ENCODE measurements at places on chromosomes 12 and 14.

DNA sequence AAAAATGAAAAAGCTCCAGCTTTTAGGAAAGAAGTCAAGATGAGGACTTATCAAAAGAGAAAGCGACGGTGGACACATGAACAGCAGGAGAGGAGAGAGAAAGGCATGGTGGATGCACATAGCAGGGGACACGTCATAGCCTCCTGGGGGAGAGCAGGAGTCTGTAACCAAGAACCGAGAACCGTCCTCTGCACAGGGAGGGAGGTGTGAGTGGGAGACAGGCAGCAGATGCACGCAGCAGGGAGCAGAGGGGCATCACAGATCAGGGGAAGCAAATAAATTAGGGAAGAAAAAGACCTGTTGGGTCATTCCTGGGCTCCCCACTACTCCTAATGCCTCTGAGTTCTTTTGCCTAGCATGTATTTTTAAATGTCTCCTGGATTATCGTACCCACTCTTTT is 138.1 kb upstream of the RMST start:
- DNase-seq: no peak

GRCh38 chr12:9731393-9731792 is 1.5 kb downstream of the CLECL1 start:
- DNase-seq: no peak

DNA sequence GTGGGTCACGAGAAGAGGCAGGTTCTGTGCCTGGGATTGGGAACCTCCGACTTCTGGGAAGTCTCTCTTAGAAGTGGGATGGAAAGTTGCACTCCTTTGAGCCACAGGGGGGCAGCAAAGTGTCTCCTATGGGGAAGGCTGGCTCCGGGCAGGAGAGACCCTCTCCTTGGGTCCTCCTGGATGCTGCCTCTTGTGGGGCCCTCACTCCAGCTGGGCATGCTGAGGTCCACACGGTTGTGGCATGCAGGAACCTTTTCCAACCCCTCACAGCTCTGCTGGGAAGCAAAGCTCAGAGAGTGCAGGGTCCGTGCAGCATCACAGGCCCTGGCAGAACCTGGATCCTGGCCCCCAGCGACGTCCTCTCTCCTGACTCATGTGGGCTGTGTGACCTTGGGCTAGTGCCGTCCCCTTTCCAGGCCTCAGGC is 17.4 kb downstream of the SDSL start:
- peak; percentile 58 for DNase-seq

- no peak for DNase-seq
Measured at GRCh38 chr12:89655841-89656240, 52.8 kb downstream of the ATP2B1 start.

GRCh38 chr14:92323011-92323915 is at the start of gene SLC24A4:
Gene SLC24A4 (plus strand): TSS chr14:92323165. CDS start chr14:92323831, 666 bp downstream.
- peak; percentile 51 for DNase-seq

- DNase-seq: no peak
Measured at GRCh38 chr12:5971194-5971850, 26.3 kb upstream of the ANO2 start.

- no peak for DNase-seq
Measured at GRCh38 chr12:114690267-114691135, 6.5 kb upstream of the TBX3 start.

- DNase-seq: no peak
Measured at GRCh38 chr12:3697311-3697870, 55.5 kb downstream of the CRACR2A start.

DNA sequence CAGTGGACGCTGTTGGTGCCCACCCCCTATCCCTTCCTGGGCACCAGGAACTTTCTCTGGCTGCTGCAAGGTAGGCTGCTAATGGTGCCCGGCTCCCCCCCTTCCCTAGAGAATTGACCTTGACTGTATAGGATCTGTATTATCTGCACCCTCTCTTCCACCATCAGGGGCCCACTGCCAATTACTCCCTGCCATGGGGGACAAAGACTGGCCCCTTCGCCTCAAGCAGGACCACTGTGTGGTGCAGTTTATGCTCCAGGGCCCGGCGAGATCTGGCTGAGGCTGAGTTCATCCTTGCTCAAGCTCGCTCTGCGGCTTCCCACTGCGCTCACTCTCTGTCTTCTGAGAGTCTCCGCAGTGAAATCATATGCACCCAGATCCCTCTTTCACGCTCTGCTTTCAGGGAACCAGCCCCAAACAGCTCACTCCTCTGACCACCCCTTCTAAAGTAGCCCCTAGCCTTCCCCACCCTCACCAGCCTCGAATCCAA is 95.2 kb downstream of the LGMN start:
- no peak for DNase-seq

GRCh38 chr14:43308421-43309110 is 1198.5 kb downstream of the FSCB start:
- no peak for DNase-seq

DNA sequence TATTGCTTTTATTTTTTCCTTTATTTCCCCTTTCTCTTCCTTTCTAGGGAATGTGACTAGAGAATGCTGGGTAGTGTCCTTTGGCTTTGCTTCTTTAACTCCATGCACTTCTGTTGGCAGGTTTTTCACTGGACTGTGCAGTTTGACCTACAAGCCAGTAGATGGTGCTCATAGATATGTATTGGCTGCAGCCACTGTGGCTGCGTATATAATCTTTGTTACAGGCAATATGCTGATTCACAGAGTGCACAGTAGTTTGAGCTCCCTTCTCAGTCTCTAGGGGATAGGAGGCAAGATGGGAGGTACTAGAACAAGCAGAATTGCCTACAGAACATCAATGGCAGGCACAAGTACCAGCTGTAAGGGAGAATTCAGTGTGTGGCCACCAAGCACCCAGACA is 503.5 kb downstream of the LRFN5 start:
- peak; percentile 36 for DNase-seq

- no peak for DNase-seq
Measured at GRCh38 chr12:95739561-95740313, 50.8 kb downstream of the NTN4 start.

DNA sequence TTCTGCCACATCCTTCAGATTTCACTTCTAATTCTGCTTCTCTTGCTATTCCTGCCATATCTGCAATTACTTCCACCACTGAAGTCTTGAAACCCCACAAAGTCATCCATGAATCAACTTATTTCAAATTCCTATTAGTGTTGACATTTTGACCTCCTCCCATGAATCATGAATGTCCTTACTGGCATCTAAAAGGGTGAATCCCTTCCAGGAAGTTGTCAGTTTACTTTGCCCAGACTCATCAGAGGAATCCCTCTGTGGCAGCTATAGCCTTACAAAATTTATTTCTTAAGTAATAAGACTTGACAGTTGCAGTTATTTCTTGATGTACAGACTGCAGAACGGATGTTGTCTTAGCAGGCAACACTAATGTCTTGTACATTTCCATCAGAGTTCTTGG is 162.9 kb downstream of the PCNX1 start:
- DNase-seq: no peak

DNA sequence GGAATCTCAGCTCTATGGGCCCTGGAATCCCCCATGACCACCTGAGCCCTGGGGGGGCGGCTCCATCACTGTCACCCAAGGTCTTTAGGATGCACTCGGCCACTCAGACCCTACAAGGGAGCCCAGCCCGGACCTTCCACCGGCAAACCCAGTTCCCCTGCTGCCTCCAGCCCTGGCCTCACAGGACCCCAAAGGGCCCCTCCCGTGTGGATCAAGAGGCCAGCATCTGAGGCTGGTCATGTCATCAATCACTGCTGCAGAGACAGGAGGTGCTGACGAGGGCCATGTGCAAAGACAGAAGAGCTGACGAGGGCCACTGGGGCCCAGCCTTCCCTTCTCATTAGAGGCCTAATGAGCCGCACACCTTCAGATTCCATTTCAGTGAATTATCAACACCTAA is 39.0 kb upstream of the SFSWAP start:
- DNase-seq: no peak

DNA sequence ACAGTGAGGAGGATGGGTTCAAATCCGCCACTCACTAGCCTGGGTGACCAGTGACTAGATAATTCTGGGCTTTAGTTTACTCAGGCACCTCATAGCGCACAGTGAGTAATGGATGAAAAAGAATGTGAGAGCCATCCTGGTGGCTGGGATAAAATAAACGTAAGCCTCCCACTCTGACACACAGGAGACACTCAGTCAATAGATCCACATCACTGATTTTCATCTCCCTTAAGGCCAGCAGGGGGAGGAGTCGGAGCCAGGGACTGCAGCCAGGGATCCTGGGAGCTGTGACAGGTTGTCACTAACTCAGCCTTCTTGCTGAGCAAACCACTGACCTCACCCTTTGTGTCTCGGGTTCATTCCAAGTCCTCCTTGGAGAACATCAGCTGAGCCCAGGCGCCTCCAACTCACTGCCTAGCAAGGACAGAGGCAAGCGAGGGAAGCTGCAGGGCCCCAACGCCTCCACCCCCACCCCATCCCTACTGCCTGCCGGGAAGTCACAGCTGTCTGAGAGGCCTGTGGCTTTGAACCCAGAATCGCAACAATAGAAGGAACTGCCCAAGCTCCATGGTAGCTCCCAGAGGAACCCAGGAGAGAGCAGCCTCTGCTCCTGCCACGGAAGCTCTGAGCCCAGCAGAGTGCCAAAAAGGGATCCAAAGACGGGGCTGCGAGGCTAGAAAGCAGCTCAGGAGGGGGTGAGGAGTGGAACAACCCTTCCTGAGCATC is 30.7 kb downstream of the PXN start:
- DNase-seq: peak; percentile 83

DNA sequence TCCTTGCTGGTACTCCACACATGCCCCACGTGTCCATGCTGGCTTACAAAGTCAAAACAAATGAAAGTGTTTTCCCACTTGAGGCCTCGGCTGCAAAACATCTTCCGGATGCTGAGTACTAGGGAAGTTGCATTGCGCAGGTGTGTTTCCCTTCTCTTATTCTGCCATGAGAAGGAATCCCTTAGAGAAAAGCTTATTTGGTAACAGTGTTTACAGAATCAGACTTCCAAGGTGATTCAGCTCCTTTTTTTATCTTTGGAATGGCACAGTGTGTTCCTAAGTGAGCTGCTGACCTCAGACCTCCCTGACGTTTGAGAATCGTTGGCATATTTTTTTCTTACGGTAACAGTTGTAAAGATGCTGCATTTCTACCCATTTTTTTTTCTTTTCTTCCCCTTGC is 211.3 kb downstream of the ESR2 start:
- DNase-seq: no peak

DNA sequence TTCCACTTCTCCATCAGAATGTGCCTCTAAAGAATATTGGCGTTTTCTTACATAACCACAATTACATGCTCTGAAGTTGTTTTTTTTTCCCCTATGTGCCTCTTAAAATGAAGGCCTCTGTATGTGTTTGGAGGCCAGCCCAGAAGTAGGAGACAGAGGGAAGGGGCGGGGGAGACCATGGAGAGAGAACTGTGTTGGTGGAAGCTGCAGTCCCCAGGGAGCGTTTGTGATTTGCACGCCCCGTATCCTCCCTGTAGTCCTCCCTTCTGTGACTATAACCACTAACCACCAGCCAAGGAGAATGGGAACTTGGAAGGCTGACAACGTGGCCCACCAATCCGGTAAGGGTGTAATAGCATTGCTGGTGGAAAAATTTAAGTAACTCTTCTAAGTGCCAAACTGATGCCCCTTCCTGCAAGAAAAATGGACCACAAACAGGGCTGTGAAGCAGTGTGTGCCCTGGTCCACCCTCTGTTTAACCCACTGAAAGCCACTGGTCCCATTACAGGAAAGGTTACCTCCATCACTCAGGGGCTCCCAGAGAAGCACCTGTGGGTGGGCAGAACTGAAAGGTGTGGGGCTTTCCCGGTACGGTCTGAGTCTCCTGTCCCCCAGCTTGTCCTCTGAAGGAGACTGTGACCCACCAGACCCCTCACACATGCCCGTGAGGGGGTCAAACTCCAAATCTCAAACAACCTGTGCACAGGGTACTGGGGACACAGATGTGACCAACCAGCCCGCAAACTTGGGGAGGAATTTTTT is 36.8 kb downstream of the CCDC88C start:
- DNase-seq: no peak

GRCh38 chr14:56815745-56816144 is 5.5 kb upstream of the OTX2 start:
- no peak for DNase-seq

DNA sequence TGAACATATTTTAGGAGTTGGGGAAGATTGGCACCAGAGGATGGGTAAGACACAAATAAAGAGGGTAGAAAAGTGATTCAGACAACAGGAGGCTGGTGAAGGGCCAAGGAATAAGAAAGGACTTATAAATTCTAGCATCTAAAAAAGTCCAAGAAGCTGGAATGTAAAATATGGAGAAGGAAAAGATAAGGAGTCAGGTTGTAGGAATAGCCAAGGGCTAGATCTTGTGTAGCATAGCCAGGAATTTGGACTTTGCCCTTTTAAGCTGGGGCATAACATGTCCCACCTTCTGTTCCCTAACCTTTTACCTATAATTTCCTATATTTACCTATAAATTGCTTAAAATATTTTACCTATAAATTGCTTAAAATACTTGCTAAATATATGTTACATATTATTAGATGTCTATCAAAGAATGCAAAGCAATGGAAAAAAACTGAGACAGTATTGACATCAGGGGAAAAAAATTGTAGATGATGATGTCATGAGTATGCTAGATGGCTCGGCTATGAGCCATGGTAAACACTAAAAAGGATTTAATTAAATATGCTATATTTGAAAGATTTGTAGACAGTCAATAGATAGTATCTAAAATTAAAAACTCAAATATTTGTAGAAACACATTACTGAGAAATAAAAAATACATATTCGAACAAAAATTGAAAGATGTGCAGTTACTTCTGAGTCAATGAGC is 99.7 kb upstream of the PLEKHG7 start:
- no peak for DNase-seq

DNA sequence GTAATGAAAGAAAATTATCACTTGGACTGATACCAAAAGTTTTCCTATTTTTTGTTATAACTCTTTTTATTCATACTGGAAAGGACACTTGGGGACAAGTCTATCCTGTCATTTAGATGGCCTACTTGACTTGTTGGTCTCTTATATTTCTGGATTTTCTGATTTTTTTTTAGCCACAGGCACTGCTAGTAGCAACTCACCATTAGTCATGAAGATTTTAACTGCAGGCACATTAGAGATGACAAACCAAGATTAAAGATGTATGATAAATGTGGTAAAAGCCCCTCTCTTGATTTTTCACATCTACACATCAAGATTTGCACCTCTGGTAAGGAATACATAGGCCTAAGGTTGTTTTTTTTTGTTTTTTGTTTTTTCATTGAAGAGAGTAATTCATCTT is 217.0 kb downstream of the SLC25A21 start:
- DNase-seq: no peak

- no peak for DNase-seq
Measured at GRCh38 chr14:75249251-75249957, 29.2 kb upstream of the FOS start.

DNA sequence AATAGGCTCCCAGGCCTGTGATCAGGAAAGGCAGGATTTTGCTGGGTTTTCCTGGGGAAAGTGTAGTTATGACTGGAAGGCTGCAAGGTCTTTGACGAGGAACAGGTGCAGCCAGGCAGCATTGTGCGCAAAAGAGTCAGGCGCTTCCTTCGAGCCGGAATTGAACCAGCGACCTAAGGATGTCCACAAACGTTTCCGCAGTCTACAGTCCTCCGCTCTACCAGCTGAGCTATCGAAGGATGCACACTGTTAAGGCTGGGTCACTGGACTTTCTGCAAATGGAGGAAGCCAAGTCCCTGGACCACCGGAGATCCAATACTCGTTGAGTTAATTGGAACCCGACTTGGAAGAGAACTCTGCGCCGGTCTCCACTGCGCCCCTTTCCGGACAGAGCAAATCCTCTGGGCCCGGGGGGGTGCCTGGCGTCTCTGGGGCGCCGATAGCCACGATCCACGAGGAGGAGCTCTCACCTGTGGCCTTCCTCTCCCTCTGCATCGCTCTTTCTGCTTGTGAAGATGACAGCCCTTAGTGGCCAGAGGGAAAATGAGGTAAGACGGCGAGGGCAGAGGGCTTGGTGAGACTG is 18.4 kb upstream of the OR6S1 start:
- DNase-seq: no peak
